Epithelial cell of alveolus of lung (primary cell): ENCODE measurements at places on chromosomes 5 and 9. TPM values are rescaled to one million over a fixed set of nuclear protein-coding genes. Genes with fewer than 3 reads are reported as not detected.

ZFP2 gene
- total RNA-seq: 0.39 and 2.2 TPM in 2 replicates

CACFD1 gene
- total RNA-seq: 5.8 and 9.4 TPM in 2 replicates

STPG3 gene
- total RNA-seq: not detected in 2 replicates

JAKMIP2 gene
- 3.0 and 7.1 TPM in 2 replicates for total RNA-seq

IRX1 gene
- 1.7 TPM in 1 of 2 replicates, not detected in the other for total RNA-seq

SLC6A7 gene
- total RNA-seq: under 0.01 TPM in 1 of 2 replicates, not detected in the other

PCDHAC1 gene
- 0.26 TPM in 1 of 2 replicates, not detected in the other for total RNA-seq

MSH3 gene
- total RNA-seq: 7.5 and 11.2 TPM in 2 replicates

PCSK5 gene
- total RNA-seq: 5.6 and 6.7 TPM in 2 replicates

SLC6A3 gene
- total RNA-seq: not detected in 2 replicates

CER1 gene
- total RNA-seq: not detected in 2 replicates

LRRC19 gene
- total RNA-seq: not detected in 2 replicates

GMCL2 gene
- not detected in 2 replicates for total RNA-seq

SCGB3A1 gene
- total RNA-seq: 1.0 TPM in 1 of 2 replicates, not detected in the other

HBEGF gene
- total RNA-seq: 2.9 and 18.6 TPM in 2 replicates

PTRH1 gene
- 15.8 and 34.5 TPM in 2 replicates for total RNA-seq

CCDC183 gene
- total RNA-seq: 1.1 TPM in 1 of 2 replicates, not detected in the other

LYRM7 gene
- 6.2 and 65.3 TPM in 2 replicates for total RNA-seq

SNCB gene
- total RNA-seq: not detected in 2 replicates

GNPDA1 gene
- 31.3 and 52.8 TPM in 2 replicates for total RNA-seq

LIFR gene
- 20.3 and 64.1 TPM in 2 replicates for total RNA-seq

ADAMTS6 gene
- total RNA-seq: 18.4 and 32.3 TPM in 2 replicates

TMC1 gene
- not detected in 2 replicates for total RNA-seq

NTRK2 gene
- not detected in 2 replicates for total RNA-seq

NEUROG1 gene
- not detected in 2 replicates for total RNA-seq

NUTM2F gene
- total RNA-seq: not detected in 2 replicates

PPIC gene
- total RNA-seq: 35.5 and 36.8 TPM in 2 replicates

FCN2 gene
- not detected in 2 replicates for total RNA-seq

CFAP157 gene
- total RNA-seq: 0.08 TPM in 1 of 2 replicates, not detected in the other

HTR1A gene
- not detected in 2 replicates for total RNA-seq

LPAR1 gene
- total RNA-seq: 49.5 and 116 TPM in 2 replicates

CCNO gene
- 0.65 TPM in 1 of 2 replicates, not detected in the other for total RNA-seq

CDHR2 gene
- not detected in 2 replicates for total RNA-seq

SCGB3A2 gene
- total RNA-seq: not detected in 2 replicates

DMRT2 gene
- not detected in 2 replicates for total RNA-seq

PCDHGA8 gene
- total RNA-seq: 0.65 and 1.2 TPM in 2 replicates

SUSD1 gene
- total RNA-seq: 15.0 and 18.2 TPM in 2 replicates

MTREX gene
- 54.1 and 73.3 TPM in 2 replicates for total RNA-seq

CYSRT1 gene
- total RNA-seq: under 0.01 and 1.9 TPM in 2 replicates

HRH2 gene
- total RNA-seq: not detected in 2 replicates

FGF1 gene
- total RNA-seq: 2.5 TPM in 1 of 2 replicates, not detected in the other
